ENCODE measurements at places on chromosomes 4 and X.

GRCh38 chr4:48360285-48361011 is 19.1 kb downstream of the SLAIN2 start:
- no peak for DNase-seq

GRCh38 chr4:139559687-139560086 is 3.7 kb upstream of the SETD7 start:
- no peak for DNase-seq

DNA sequence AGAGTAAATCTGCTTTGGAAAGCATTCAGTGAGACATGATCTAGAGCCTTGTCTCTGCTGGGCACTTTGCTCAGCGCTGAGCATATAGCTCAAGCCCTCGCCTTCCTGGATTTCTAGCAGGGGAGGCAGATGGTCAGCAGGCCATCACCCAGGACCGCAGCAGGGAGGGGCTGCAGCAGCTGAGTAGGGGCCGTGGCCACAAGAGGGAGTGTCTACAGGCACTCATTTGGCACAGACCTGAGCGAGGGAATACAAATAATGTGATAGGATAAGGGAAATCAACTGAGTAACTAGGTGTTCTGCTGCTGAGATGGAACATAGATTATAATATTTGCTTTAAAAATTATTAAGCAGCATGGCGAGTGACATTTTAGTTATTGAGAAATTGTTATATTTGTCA is 30.2 kb downstream of the OFD1 start:
- no peak for DNase-seq

GRCh38 chr4:41622787-41623186 is 84.8 kb downstream of the LIMCH1 start:
- no peak for DNase-seq

GRCh38 chr4:84215217-84215616 is 283.9 kb downstream of the NKX6-1 start:
- no peak for DNase-seq

- no peak for DNase-seq
These were observed 58.0 kb upstream of the KLF3 start for GRCh38 chr4:38605753-38606586.

GRCh38 chr4:1411436-1412375 is 5.5 kb upstream of the NKX1-1 start:
- no peak for DNase-seq

DNA sequence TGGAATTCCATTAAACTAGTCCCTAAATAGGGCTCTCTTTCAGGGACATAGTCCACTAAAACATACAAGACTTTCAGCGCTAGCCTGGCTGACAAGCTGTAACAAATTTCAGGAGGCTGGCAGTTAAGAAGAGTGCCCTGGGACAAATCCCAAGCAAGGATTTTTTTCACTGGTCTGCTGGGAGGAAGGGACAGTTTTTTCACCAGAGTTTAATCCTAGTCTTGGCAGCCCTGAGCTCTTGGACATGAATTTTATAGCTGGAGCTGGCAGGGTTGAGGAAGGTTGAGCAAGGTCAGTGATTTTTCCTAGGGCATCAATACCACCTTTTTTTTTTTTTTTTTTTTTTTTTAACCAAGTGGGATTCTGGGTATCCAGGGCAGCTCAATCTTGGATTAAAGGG is 184.4 kb downstream of the SH2D1A start:
- no peak for DNase-seq

- DNase-seq, result no peak
These were observed 77.5 kb downstream of the RLIM start for GRCh38 chrX:74536832-74537371.

GRCh38 chr4:2816401-2816954 is 23.6 kb downstream of the SH3BP2 start:
- DNase-seq, result no peak

- DNase-seq, result no peak
These were observed 584.8 kb downstream of the PPARGC1A start for GRCh38 chr4:23305026-23305425.

DNA sequence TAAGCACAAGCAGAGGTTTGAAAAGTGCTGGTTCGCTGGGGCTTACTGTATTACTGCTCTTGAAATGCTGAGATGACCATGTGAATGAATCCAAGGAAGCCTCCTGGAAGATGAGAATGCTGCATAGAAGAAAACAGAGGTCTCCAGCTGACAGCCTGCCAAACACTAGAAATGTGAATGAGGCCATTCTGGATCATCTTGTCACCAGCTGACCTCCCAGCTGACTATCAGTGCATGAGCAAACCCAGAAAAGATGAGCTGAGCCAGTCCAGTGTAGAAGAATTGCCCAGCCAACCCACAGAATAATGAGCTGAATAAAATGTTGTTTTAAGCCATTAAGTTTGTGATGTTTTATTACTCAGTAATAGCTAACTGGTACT is 49.1 kb upstream of the DYNLT3 start:
- no peak for DNase-seq

DNA sequence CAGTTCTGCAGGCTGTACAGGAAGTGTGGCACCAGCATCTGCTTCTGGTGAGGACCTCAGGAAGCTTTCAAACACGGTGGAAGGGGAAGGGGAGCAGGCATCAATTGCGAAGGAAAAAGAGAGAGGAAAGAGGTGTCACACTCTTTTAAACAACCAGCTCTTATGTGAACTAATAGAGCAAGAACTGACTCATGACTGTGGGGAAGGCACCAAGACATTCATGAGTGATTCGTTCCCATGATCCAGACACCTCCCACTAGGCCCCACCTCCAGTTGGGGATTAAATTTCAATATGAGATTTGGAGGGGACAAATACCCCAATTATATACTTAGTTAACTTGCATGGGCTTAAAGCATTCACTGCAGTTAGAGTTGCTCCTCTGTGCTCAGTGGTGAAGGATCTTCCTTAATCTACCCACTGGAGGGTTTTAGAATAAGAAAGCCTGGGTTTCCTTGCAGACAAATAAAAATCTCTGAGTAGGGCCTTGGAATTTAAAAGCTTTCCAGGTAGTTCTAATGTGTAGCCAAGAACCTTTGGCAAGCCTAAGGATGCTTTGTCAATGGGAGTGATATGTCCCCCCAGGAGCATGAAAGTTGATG is 60.0 kb downstream of the SYNPO2 start:
- no peak for DNase-seq

GRCh38 chr4:171889681-171890080 is 76.5 kb downstream of the GALNTL6 start:
- DNase-seq, result no peak

DNA sequence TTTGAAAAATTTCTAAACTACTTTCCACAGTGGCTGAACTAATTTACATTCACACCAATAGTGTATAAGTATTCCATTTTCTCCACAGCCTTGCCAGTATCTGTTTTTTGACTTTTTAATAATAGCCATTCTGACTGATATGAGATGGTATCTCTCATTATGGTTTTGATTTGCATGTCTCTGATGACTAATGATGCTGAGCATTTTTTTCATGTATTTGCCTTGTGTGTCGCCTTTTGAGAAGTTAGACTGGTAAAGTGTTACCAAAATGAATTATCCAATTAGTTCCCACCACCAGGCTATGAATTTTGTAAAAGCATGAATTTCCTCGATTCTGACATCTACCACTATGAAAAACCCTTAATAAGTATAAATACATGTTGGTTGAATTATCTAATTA is 242.2 kb upstream of the GK2 start:
- no peak for DNase-seq

DNA sequence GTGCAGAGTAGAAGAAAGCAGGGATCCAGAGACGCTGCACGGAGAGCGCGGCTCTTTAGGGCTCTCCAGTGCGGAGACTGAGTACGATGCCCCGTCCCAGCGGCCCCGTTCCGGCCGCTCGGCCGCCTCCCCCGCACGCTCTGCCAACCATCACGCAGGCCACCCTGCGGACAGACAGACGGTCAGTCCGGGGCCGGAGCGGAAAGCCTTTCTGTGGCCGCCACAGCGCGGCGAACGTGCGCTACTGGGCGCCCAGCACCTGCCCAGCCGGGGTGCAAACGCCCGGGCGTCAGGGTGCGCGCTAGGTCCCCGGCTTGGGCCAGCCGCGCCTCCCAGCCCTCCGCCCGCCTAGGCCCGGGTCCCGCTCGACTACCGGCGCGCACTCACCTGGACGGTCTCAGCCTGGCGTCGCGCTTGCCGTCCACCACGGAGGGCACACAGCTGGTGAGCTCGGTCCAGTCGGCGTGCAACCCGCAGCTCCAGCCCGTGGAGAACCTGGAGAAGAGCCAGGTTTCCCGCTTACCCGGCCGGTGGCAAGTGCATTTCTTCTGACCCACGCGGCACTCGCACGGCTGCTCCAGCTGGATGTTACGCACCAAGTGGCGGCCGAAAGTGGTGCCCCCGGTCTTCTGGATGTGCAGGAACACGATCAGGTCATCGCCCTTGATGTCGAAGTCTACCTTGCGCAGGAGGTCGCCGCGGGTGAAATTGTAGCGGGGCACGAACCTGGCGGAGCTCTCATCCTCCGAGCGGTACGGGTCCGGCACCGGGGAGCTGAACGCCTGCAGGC is 1.8 kb downstream of the HS6ST2 start:
- DNase-seq, result no peak

DNA sequence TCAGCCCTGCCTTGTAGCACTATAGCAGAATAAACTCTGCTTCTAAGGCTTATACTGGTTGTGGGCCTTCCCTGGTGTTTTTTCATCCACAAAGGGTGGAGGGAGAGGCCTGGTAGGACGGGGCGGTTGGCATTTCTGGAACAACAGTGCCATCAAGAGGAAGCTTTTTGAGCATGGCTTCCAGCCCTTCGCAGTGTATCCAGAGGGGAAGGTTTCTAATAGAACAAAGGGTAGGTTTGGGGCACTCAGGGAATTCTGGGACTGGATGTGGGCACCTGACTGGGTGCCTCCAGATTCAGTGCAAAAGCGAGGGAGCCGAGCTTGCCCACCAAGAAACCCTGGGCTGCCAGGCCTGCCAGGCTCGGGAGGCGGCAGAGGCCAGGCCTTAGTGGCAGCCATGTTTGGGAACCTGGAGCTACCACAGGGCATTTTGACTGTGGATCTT is 229.6 kb upstream of the AGTR2 start:
- peak; percentile 7 for DNase-seq

- no peak for DNase-seq
These were observed 355.1 kb upstream of the PABPC5 start for GRCh38 chrX:91079342-91080114.

- peak; percentile 6 for DNase-seq
These were observed at the start of gene DCX for GRCh38 chrX:111411983-111412382. TSS of gene DCX (minus strand) at chrX:111412192. CDS start at chrX:111410398, 1,794 bp downstream.

DNA sequence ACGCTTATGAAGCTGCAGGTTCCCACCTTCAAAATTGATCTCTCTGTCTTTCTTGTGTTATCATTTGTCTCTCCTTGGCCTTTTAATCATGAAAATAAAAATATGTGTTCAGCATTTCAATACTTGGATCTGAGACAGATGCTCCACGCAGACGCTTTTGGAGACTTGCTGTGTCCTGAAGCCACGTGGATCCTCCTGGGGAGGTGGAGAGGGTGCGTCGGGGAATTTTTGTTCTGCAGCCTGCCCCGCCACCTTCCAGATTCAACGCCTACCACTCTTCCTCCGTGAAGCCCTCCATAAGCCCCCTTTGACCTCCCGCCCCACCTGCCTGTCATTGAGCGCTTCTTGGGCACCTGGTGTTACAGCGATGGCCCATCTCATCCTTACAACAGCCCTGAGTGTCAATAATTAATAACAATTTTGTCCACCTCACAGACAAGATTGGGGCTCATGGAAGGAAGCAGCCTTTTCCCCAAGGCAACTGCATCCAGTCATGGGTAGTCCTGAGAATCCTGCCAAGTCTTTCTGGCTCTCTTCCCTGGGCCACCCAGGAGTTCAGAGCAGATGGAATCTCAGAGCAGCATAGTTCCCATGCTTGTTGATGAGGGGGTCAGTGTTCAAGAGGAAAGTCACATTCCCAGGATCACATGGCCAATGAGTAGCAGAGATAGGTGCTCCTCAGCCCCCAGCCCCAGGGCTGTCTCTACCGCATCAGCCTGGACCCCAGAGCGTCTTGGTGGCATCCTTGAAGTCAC is 172.6 kb upstream of the PSAPL1 start:
- no peak for DNase-seq

GRCh38 chr4:112348488-112349158 is 51.5 kb downstream of the ALPK1 start:
- peak; percentile 21 for DNase-seq

GRCh38 chr4:5752376-5753184 is 41.6 kb downstream of the EVC start:
- DNase-seq, result no peak

DNA sequence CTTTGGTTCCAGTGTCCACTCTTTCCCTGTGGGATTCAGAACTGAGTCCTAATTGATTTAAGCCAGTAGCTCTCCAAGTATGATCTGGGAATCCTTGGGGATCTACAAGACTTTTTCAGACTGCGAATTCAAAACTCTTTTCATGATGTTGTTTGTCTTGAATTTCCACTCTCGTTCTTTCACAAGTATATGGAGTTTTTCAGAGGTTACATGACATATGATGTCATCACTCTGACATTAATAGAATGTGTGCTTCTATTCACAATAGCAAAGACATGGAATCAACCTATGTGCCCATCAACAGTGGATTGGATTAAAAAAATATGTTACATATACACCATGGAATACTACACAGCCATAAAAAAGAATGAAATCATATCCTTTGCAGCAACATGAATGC is 23.2 kb upstream of the TSR2 start:
- no peak for DNase-seq

GRCh38 chrX:120331116-120331515 is 19.9 kb upstream of the TMEM255A start:
- no peak for DNase-seq
